ENCODE measurements at places on chromosomes 12 and 14.
A peak's percentile ranks its signal among the peaks of the same experiment; 100 is the strongest.

DNA sequence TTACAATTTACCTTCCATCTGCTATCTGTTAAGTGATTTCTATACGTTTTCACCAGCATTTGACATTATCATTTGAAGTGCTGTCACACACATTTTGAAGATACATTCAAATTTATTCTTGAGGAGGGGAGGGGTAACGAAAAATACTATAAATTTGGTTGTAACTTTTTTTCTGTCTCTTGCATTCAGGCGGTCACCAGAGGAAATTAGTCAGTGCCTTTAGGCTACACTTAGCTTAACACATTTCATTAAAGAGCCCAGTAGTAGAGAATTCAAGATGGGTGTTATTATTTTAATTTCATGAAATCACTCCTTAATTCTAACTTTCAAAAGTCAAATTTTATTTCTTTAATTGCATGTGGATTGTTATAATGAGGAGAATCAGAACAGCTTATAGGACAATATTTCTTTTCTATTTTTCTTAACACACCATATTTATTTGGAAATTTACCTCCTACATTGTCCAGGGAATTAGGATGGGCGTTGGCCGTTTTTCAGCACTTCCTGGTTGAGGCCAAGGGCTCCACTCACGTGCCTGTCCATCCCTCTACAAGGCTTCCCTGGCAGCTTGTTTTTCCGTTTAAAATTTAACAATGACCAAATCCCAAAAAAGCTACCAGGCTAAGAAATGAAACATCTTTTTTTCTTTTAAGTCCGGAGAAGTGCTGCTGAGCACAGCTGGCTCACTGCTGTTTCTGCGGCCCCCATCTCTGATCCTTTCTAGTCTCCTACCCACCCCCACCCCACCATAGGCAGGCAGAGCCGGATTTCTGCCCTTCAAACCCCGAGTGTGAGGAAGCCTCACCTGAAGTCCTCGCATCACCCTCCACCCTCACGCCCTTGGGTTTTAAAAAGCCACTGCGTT lies 1.1 kb upstream of the FAR2 start:
- DNase-seq: peak; percentile 43

GRCh38 chr12:1807087-1807860 lies 13.1 kb upstream of the LRTM2 start:
- no peak for DNase-seq

DNA sequence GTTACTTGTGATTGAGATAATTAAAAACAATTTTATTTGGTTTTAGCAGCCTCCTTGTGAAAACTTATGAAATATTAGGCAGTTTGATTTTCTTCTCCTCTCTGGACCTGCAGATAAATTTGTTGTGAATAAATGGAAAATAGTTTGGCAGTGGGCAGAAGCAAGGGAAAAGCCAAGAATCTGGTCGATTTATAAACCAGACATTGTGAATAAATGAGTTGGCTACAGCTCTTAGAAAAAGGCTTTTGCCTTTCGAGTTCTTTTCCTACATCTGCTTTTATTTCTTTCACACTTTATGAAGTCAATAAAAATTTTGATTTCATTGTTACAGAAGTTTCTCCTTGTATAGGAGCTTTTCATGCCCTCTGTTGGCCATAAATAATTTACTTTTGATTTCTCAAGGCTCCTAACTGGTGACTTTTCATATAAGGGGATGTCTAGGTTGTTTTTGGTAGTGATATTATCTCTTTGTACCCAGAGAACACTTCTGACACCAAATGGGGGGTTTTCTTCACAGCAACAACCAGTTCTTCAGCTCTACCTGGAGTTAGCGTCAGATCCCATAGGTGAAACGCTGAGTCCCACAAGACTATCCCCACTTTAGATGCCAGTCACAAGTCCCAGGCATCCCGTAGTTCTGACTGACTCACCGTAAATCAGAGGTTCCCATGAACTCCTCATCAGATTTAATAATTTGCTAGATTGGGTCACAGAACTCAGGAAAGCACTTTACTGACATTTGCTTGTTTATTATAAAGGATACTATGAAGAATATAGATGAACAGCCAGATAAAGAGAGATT lies 136.5 kb upstream of the DNM1L start:
- no peak for DNase-seq

- no peak for DNase-seq
Measured at GRCh38 chr12:91885851-91886731, 259.6 kb downstream of the BTG1 start.

- DNase-seq: no peak
Measured at GRCh38 chr14:39367387-39367751, 64.9 kb downstream of the FBXO33 start.

DNA sequence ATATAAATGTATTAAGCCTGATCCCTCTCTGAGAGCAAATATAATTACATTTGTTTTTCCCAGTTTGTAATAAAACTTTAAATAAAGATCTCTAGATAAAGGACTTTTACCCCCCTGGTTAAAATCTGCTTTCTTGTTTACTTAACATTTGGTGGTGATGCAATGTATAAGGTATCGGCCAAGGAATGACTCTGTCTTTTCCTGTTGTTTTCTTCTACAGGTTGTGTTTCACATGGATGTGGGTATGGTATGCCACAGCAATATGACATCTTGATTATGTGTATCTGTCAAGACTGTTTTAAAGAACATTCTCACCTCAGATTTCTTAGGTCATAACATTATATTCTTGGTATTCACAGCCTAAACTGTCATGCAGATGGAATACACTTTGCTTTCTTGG lies 210.6 kb upstream of the NOVA1 start:
- DNase-seq: no peak

- no peak for DNase-seq
Measured at GRCh38 chr14:70771781-70772212, 37.5 kb downstream of the MAP3K9 start.

- DNase-seq: no peak
Measured at GRCh38 chr12:6635856-6636531, at the start of gene LPAR5. Gene LPAR5 (minus strand): TSS chr12:6635959. CDS start chr12:6621248, 14,711 bp downstream.

DNA sequence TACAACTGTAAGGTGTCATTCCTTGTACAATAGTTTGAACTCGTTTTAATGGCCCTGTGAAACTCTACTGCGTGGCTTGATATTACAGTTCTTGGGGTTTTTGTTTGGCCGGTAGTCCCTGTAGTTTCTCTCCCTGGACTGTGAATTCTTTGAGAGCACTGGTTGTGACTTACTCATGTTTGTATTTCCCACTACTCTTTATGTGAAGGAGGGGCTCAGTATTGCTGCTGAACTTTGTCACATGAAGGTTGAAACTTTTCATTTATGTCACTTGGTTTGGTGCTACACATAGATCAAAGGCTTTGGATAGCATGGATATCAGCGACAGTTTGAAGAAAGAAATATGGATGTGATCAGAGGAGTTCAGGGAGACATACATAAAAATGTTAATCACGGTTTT lies 1.5 kb upstream of the POU6F1 start:
- DNase-seq: no peak

DNA sequence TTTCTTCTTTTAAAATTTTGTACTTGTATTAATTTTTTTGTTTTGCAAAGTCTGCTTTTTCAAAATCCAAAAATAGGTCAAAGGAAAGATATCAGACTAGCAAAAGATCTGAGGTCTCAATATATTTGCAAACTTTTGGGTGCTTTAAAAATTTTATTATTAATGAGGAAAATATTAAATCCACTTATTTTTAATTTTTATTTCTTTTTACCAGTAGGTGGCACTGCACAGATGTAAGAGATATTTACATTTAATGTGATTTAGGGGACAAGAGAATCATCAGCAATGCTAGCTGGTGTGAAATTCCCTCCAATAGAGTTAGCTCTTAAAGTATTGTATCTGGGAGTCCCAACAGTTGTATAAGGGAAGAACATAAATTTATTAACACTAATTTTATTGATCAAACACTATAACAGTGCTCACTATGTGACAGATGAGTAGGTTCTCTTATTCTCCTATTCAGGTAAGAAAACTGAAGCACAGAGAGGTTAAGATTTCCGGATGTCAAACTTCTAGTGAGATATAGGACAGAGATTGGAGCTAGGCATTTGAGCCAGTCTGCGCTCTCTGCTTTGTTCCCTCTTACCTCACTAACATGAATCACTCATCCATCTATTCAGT lies 30.5 kb downstream of the ALX1 start:
- no peak for DNase-seq

DNA sequence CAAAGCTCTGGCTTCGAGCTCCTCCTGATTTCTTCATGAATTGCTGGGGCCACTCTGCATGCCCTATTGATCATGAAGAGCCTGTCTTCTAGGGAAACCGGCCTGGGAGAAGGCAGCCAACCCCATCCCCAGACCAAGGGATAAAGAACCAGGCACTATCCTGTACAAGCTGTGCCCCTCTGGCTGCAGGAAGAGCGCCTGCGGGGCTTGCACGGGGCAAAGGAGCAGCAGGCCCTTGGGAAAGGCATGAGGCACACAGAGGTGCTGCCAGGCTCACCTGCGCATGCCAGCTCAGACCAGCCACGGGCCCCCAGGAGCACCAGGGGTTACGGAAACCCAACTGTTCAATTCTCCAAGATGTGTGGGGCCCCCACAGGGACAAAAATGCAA lies 2.1 kb downstream of the ITPK1 start:
- no peak for DNase-seq

GRCh38 chr14:103499709-103500108 lies 22.9 kb downstream of the CKB start:
- no peak for DNase-seq

GRCh38 chr12:66388517-66388916 lies 86.2 kb downstream of the HELB start:
- no peak for DNase-seq

- DNase-seq: no peak
Measured at GRCh38 chr12:72753571-72753970, 481.4 kb downstream of the TRHDE start.

GRCh38 chr12:49609875-49610154 lies 4.4 kb upstream of the FAM186B start:
- DNase-seq: no peak

GRCh38 chr12:31249356-31249755 lies 76.6 kb downstream of the SINHCAF start:
- no peak for DNase-seq

- DNase-seq: no peak
Measured at GRCh38 chr12:95802482-95803270, 12.1 kb upstream of the NTN4 start.

DNA sequence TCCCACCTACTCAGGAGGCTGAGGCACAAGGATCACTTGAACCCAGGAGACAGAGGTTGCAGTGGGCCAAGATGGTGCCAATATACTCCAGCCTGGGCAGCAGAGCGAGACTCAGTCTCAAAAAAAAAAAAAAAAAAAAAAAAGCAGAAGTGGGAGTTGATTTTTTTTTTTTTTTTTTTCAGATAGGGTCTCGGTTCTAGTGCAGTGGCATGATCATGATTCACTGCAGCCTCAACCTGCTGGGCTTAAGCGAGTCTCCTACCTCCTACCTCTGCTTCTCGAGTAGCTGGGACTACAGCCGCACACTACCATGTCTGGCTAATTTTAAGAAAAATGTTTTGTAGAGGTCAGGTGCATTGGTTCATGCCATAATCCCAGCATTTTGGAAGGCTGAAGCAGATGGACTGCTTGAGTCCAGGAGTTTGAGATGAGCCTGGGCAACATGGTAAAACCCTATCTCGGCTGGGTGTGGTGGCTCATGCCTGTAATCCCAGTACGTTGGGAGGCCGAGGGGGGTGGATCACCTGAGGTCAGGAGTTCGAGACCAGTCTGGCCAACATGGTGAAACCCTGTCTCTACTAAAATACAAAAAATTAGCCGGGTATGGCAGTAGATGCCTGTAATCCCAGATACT lies 16.3 kb upstream of the HSP90AA1 start:
- DNase-seq: no peak

- DNase-seq: no peak
Measured at GRCh38 chr12:42234970-42235369, 3.1 kb downstream of the YAF2 start.

DNA sequence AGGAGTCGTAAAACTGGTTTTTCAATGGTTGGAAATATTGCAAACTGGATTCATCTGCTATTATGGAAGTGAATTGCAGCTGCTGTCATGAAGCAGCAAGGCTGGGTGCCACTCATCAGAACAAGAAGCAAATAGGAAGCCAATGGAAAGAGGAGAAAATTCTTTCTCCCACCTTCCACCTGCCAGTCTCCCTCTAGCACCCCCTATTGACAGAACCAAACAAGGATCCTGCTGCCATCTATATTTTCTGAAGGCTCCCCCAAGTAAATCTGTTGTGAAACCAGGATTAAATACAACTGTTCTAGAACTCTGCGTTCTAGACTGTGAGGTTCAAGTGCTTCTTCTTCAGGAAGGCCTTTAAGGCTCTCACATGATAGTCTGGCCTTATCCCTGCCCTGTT lies 286.6 kb downstream of the AACS start:
- no peak for DNase-seq

DNA sequence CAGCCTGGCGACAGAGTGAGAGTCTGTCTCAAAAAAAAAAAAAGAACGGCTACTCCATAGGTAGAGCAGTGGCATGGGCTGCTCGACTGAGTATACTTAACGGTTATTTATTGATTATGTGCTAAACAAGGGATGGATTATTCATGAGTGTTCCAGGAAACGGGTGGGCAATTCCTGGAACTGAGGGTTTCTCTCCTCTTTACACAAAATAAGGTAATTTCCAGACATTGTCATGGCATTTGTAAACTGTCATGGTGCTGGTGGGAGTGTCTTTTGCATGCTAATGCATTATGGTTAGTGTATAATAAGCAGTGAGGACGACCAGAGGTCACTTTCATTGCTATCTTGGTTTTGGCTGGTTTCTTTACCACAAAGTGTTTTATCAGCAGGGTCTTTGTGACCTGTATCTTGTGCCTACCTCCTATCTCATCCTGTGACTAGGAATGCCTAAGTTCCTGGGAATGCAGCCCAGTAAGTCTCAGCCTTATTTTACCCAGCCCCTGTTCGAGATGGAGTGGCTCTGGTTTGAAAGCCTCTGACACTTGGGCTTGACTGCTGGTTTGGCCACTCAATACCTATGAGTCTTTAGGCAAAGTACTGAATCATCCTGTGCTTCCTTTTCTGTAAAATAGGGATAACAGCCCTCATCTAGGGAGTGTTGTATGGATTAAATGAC lies 3.2 kb downstream of the DGLUCY start:
- DNase-seq: no peak

GRCh38 chr14:57461777-57462320 lies 31.8 kb downstream of the CCDC198 start:
- DNase-seq: no peak

- no peak for DNase-seq
Measured at GRCh38 chr12:7646178-7646475, 19.6 kb downstream of the APOBEC1 start.

DNA sequence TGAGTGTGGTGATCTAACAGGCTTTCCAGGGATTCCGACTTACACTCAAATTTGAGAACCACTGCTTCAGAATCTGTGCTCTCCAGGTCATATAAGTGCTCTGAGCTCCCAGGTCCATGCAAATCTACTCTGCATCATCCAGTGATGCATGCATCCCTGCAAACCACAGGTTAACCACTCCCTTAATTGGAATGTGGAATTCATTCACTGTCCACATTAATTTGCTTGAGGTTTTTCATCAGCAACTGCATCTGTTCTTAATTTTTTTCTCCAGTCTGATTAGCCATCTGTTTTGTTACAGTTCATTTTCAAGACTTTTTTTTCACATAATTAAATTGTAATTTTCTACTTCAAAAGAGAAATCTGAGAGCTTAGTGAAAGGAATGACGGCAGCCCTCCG lies 43.4 kb upstream of the RIN3 start:
- no peak for DNase-seq
